ENCODE measurements at places on chromosomes 4 and X.
A peak's percentile ranks its signal among the peaks of the same experiment; 100 is the strongest.

DNA sequence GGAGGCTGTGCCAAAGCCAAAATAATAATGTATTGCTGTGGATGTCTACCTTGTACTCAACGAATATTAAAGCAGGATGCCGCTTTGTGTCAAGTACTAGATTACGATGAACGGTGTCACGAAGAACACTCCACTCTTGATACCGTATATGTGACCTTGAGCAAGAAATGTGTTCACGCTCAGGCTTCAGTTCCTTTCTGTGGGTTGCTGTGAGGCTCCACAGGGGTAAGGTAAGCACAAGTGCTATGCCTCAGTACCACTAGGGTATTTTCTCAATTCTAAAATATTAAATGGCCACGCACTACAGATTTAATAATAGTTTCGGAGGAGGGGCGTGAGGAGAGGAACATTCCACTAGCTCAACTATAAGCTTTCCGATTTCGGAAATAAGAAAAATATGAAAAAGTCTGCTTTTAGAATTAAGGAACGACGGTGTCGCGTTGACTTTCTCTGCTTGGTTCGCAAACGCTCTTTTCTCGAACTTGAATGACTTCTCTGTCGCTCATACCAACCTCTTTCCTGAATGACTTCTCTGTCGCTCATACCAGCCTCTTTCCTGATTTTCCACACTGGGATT is 607 bp upstream of the SCOC start:
- H3K27ac ChIP-seq, result no peak overlapping the region
- H3K4me3 ChIP-seq, result no peak overlapping the region
- peaks cover 34% of the 10 kb centered on the region for H3K4me1 ChIP-seq
- no peak for DNase-seq

DNA sequence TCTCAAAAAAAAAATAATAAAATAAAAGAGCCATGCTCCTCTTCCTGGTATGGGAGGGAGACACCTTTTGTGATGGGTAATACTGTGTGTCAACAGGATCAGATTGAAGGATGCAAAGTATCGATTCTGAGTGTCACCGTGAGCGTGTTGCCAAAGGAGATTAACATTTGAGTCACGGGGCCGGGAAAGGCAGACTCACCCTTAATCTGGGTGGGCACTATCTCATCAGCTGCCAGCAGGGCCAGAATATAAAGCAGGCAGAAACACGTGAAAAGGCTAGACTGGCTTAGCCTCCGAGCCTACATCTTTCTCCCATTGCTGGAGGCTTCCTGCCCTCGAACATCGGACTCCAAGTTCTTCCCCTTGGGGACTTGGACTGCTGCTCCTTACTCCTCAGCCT is 95.4 kb downstream of the SHOX start:
- no peak for DNase-seq
- no peaks in the 10 kb centered on the region for H3K36me3 ChIP-seq
- no peaks in the 10 kb centered on the region for H3K27me3 ChIP-seq
- H3K4me1 ChIP-seq, result no peaks in the 10 kb centered on the region
- no peak overlapping the region for H3K27ac ChIP-seq
- H3K4me3 ChIP-seq, result no peak overlapping the region

- no peaks in the 10 kb centered on the region for H3K27me3 ChIP-seq
- H3K4me1 ChIP-seq, result peaks cover 13% of the 10 kb centered on the region
- peaks cover 9% of the 10 kb centered on the region for H3K36me3 ChIP-seq
- H3K4me3 ChIP-seq, result peak overlapping the region; percentile 90
These were observed 1.1 kb downstream of the MSL3 start for GRCh38 chrX:11759172-11759460.

GRCh38 chr4:16694173-16694883 is 204.1 kb downstream of the LDB2 start:
- no peaks in the 10 kb centered on the region for H3K36me3 ChIP-seq
- peaks cover 2% of the 10 kb centered on the region for H3K27me3 ChIP-seq
- peaks cover 4% of the 10 kb centered on the region for H3K4me1 ChIP-seq
- no peak overlapping the region for H3K4me3 ChIP-seq

DNA sequence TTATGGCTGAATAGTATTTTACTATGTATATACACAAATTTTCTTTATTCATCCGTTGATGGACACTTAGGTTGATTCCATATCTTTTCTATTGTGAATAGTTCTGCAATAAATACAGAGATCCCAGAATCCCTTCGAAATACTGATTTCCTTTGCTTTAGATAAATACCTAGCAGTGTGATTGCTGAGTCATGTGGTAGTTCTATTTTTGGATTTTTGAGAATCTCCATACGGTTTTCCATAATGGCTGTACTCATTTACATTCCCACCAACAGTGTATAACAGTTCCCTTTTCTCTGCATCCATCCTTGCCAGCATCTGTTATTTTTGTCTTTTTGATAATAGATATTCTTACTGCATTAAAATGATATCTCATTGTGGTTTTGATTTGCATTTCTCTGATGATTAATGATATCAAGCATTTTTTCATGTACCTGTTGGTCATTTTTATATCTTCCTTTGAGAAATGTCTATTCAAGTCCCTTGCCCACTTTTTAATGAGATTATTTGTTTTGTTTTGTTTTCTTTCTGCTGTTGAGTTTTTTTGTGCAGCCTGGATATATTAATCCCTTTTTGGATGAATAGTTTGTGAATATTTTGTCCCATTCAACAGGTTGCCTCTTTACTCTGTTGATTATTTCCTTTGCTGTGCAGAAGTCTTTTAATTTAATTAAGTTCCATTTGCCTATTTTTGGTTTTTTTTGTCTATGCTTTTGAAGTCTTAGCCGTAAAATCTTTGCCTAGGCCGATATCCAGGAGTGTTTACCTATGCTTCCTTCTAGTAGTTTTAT is 466.7 kb upstream of the TENM3 start:
- no peaks in the 10 kb centered on the region for H3K36me3 ChIP-seq
- no peaks in the 10 kb centered on the region for H3K4me1 ChIP-seq
- no peak overlapping the region for H3K4me3 ChIP-seq
- no peak for DNase-seq

GRCh38 chrX:113980953-113981352 is 602.9 kb upstream of the HTR2C start:
- DNase-seq, result no peak
- no peak overlapping the region for H3K4me3 ChIP-seq
- no peak overlapping the region for H3K27ac ChIP-seq
- no peaks in the 10 kb centered on the region for H3K4me1 ChIP-seq
- H3K27me3 ChIP-seq, result no peaks in the 10 kb centered on the region

GRCh38 chrX:109958266-109958665 is 44.6 kb upstream of the TMEM164 start:
- H3K27ac ChIP-seq, result no peak overlapping the region
- peaks cover 5% of the 10 kb centered on the region for H3K27me3 ChIP-seq
- H3K4me3 ChIP-seq, result no peak overlapping the region

- peaks cover 12% of the 10 kb centered on the region for H3K4me1 ChIP-seq
- no peaks in the 10 kb centered on the region for H3K36me3 ChIP-seq
These were observed 1193.3 kb upstream of the IGFBP7 start for GRCh38 chr4:58303456-58303855.

GRCh38 chr4:138522366-138522765 is 280.2 kb upstream of the SLC7A11 start:
- no peaks in the 10 kb centered on the region for H3K36me3 ChIP-seq
- no peak overlapping the region for H3K4me3 ChIP-seq
- no peak for DNase-seq
- no peaks in the 10 kb centered on the region for H3K27me3 ChIP-seq

GRCh38 chr4:146124023-146124680 is 51.4 kb upstream of the LSM6 start:
- no peaks in the 10 kb centered on the region for H3K36me3 ChIP-seq
- H3K4me3 ChIP-seq, result no peak overlapping the region
- no peak overlapping the region for H3K27ac ChIP-seq
- peaks cover 7% of the 10 kb centered on the region for H3K27me3 ChIP-seq

- DNase-seq, result no peak
- no peak overlapping the region for H3K27ac ChIP-seq
- no peak overlapping the region for H3K4me3 ChIP-seq
- H3K4me1 ChIP-seq, result no peaks in the 10 kb centered on the region
- H3K36me3 ChIP-seq, result no peaks in the 10 kb centered on the region
These were observed 84.0 kb upstream of the ZNF81 start for GRCh38 chrX:47752685-47753084.

DNA sequence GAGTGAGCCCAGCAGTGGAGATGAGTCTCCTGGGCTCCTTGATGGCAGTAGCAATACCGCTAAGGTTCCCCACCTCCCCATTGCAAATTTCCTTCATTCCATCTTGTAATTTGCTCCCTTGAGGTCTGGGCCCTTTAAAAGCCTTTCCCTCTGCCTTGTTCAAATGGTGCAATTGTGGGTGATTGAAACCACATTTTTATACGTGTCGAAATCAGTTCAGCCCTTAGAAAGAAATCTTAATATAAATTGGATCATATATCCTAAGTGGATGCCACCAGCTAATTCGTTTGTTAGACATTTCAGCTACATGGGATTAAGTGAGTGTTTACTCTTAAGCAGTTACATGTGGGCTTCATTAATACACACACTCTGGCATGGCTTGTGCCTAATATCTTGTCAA is 68.6 kb downstream of the NHS start:
- no peak overlapping the region for H3K4me3 ChIP-seq
- H3K27me3 ChIP-seq, result no peaks in the 10 kb centered on the region
- no peaks in the 10 kb centered on the region for H3K36me3 ChIP-seq
- no peak for DNase-seq

DNA sequence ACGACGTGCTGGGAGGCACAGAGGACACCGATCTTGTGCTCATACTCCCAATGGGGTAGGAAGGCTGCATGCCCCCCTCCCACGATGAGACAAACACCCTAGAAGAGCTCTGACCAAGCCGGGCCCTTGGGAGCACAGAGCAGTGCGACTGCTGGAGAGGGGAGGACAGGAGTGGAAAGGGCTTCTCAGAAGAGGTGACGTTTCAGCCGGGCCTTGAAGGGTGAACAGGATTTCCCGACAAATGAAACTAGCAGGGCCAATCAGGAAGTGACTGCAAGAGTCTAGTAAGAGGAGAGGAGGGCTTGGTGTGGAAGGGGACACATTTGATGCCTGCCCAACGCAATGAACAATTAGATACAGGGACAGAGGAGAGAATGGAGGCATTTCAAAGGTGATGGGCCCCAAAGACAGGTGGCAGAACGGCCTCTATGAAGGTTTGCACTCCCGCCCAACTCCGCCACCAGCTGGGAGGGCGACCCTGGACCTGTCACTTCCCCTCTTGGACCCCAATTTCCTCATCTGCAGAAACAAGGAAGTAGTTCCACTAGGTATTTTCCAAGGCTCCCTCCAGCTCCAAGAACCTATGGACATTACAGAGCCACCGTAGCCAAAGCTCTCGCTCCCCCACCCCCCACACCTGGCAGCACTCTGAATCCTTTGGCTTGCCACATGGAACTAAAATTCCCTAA is 3.9 kb downstream of the HCFC1 start:
- DNase-seq, result no peak
- no peak overlapping the region for H3K27ac ChIP-seq
- H3K36me3 ChIP-seq, result peaks cover 2% of the 10 kb centered on the region
- H3K4me1 ChIP-seq, result peaks cover 22% of the 10 kb centered on the region

GRCh38 chr4:15443371-15444160 is 15.7 kb downstream of the C1QTNF7 start:
- no peaks in the 10 kb centered on the region for H3K36me3 ChIP-seq
- no peak overlapping the region for H3K4me3 ChIP-seq
- DNase-seq, result no peak
- H3K4me1 ChIP-seq, result no peaks in the 10 kb centered on the region
- H3K27me3 ChIP-seq, result no peaks in the 10 kb centered on the region

DNA sequence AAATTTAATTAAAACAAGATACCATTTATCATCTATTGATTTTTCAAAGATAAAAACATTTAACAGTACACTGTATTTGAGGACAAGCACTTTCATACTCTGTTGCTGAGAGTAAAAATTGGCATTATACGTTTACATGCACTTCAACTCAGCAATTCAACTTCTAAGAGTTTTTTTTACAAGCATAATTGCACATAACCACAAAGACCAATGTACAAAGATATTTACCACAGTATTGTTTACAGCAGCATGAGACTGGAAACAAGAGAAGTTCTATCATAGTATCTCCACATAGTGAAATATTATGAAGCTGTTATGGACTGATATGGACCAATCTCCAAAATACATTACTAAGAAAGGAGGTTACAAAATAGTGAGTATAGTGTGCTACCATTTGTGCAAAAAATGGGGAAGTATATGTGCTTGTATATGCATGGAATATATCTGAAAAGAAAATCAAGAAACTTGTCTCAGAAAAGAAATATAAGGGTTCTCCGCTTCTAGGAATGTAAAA is 10.9 kb downstream of the GAB3 start:
- H3K4me1 ChIP-seq, result no peaks in the 10 kb centered on the region
- no peak for DNase-seq
- H3K27me3 ChIP-seq, result no peaks in the 10 kb centered on the region
- no peak overlapping the region for H3K27ac ChIP-seq
- H3K36me3 ChIP-seq, result no peaks in the 10 kb centered on the region
- no peak overlapping the region for H3K4me3 ChIP-seq

DNA sequence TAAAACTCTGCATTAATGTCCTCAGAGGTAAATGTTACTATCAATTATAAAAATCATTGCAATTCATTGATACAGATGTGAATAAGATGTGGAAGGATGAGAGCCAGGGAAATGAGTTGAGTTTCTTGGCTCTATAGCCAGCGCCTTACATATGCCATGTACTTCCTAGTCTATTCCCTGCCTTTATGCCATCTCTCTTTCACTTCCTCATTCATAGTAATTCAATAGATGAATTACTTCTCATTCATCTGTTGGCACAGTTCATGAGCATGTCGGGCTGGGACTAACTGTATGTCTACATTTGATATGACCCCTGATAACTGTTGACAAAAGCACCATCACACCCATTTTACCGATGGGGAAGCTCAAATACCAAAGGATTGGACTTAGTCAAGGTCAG is 55.7 kb downstream of the LNX1 start:
- peaks cover 5% of the 10 kb centered on the region for H3K4me1 ChIP-seq
- H3K4me3 ChIP-seq, result no peak overlapping the region
- no peaks in the 10 kb centered on the region for H3K27me3 ChIP-seq
- H3K27ac ChIP-seq, result no peak overlapping the region

DNA sequence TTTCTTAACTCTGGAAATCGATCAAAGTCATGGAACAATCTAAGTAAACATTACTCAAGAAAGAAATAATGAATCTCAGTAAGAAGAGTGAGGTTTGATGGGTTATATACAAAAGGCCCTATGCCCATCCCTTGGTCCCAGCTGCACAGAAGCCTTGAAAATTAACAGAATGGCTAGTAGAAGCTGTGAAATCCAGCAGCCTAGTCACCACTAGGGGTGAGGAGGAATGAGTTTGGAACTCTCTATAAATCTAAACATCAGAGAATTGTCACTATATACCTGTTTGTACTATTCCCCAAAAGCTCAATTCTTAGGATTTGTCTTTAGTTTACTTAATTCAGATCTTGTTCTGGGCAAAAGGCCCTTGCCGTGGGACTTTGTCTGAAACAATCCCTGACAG is 313.9 kb upstream of the GRID2 start:
- H3K36me3 ChIP-seq, result no peaks in the 10 kb centered on the region
- peaks cover 3% of the 10 kb centered on the region for H3K4me1 ChIP-seq
- no peak overlapping the region for H3K4me3 ChIP-seq
- H3K27ac ChIP-seq, result peak overlapping the region; percentile 56
